ENCODE measurements at places on chromosomes 1 and 21. TPM values are rescaled to one million over a fixed set of nuclear protein-coding genes. Genes with fewer than 3 reads are reported as not detected.

DNA sequence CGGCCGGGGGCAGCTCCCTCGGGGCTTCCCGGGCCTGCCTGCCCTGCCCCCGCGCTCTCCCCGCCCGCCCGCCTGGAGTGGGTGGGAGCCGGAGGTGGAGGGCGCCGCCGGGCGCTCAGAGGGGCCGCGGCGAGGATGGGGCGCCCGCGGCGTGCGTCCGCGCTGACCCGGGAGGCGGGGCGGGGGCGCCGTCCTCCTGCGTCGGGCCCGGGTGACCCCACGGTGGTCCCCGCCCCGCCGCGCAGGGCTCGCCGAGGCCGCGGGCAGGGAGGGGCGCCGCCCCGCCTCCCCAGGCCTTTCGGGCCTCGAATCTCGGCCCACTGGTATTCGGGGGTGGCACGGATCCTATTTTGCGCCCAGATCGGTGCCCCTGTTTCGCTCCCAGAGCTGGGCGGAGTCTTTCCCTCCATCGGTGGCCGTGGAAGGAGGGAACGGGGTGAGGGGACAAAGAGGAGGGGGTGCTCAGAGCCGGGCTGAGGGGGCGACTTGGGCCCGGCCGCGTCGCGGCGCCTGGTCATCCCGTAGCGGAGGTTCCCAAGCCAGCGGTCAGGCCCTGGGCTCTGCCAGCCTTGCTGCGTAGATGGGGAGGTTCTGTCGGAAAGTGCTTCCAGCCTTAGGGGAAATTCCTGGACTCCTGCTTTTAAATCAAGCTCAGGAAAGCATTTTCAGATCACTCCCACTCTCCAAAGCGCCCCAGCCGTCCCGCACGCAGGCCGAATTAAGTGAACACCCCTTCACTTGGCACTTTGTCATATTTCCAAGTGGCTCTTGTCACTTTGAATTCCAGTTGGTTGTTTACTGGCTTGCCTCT, 545 bp downstream of the PATJ start:
- H3K4me3 ChIP-seq = peak overlapping the region; percentile 93
- H3K27ac ChIP-seq = no peak overlapping the region
- no peaks in the 10 kb centered on the region for H3K27me3 ChIP-seq
- peak; percentile 35 for DNase-seq
- no peaks in the 10 kb centered on the region for H3K36me3 ChIP-seq

ILDR2 gene
- 1.7 TPM for total RNA-seq

S100A6 gene
- not detected for total RNA-seq

GNG4 gene
- 32.2 TPM for total RNA-seq

RIMKLA gene
- 6.2 TPM for total RNA-seq

DNA sequence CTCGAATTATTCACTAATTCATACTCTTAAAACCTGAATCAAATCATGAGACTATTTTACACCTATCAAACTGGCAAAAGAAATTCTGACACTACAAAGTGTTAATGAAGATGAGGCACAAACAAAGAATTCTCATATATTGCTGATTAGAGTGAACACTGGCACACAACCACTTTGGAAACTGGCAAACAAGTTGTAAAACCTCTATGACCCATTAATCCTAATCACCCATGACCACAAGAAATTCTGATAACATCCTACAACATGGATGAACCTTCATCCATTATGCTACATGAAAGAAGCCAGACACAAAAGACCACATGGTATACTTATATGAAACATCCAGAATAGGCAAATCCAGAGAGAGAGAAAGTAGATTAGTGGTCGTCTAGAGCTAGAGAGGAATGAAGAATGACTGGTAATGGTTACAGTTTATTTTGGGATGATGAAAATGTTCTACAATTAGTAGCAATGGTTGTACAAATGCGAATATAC, 8.5 kb downstream of the GPBP1L1 start:
- no peak for DNase-seq
- H3K27me3 ChIP-seq = no peaks in the 10 kb centered on the region
- peaks cover 3% of the 10 kb centered on the region for H3K36me3 ChIP-seq
- peak overlapping the region; percentile 8 for H3K4me3 ChIP-seq
- H3K4me1 ChIP-seq = peaks cover 6% of the 10 kb centered on the region

DNA sequence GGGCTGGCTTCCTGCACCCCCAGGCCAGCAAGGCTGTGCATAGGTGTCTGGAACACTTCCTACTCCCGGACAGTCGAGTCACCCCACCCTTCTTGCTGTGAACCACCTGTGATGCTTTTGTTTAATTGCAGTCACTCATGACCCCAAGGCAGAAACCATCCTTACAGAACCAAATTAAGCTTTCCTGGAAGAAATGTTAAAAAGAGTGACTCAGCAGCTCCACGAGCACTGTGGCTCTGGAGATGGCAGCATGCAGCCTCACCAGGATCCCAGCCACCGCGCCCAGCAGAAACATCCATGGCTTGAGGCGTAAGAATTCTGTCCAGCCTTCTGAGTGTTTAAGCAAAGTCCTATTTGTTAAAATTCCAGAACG, 28.8 kb downstream of the SNAP47 start:
- no peak overlapping the region for H3K27ac ChIP-seq
- no peaks in the 10 kb centered on the region for H3K27me3 ChIP-seq
- no peak for DNase-seq
- H3K4me3 ChIP-seq = no peak overlapping the region
- H3K36me3 ChIP-seq = peaks cover 68% of the 10 kb centered on the region

CHD5 gene
- 0.99 TPM for total RNA-seq

GRCh38 chr1:27724961-27725373, 794 bp upstream of the FAM76A start:
- peak overlapping the region; percentile 53 for H3K4me3 ChIP-seq
- no peaks in the 10 kb centered on the region for H3K27me3 ChIP-seq
- peaks cover 10% of the 10 kb centered on the region for H3K36me3 ChIP-seq
- H3K27ac ChIP-seq = no peak overlapping the region
- H3K4me1 ChIP-seq = no peaks in the 10 kb centered on the region

GRCh38 chr1:48750109-48750508, 26.6 kb downstream of the BEND5 start:
- no peak overlapping the region for H3K4me3 ChIP-seq
- no peaks in the 10 kb centered on the region for H3K4me1 ChIP-seq
- no peaks in the 10 kb centered on the region for H3K27me3 ChIP-seq
- DNase-seq = no peak
- H3K36me3 ChIP-seq = peaks cover 16% of the 10 kb centered on the region

- H3K4me1 ChIP-seq = no peaks in the 10 kb centered on the region
- no peak overlapping the region for H3K4me3 ChIP-seq
- no peaks in the 10 kb centered on the region for H3K27me3 ChIP-seq
- H3K36me3 ChIP-seq = no peaks in the 10 kb centered on the region
Measured at GRCh38 chr1:231618609-231619256, 7.9 kb upstream of the DISC1 start.

GRCh38 chr1:40218333-40218732, 29.4 kb upstream of the TMCO2 start:
- no peak for DNase-seq
- no peaks in the 10 kb centered on the region for H3K27me3 ChIP-seq
- peaks cover 14% of the 10 kb centered on the region for H3K36me3 ChIP-seq

ERRFI1 gene
- total RNA-seq = 19.2 TPM

GRCh38 chr1:214028649-214029406, 41.1 kb downstream of the PROX1 start:
- H3K4me1 ChIP-seq = peaks cover 20% of the 10 kb centered on the region
- no peak overlapping the region for H3K4me3 ChIP-seq
- no peaks in the 10 kb centered on the region for H3K27me3 ChIP-seq
- no peak for DNase-seq
- H3K27ac ChIP-seq = no peak overlapping the region

KLHL17 gene
- total RNA-seq = 41.4 TPM

DNA sequence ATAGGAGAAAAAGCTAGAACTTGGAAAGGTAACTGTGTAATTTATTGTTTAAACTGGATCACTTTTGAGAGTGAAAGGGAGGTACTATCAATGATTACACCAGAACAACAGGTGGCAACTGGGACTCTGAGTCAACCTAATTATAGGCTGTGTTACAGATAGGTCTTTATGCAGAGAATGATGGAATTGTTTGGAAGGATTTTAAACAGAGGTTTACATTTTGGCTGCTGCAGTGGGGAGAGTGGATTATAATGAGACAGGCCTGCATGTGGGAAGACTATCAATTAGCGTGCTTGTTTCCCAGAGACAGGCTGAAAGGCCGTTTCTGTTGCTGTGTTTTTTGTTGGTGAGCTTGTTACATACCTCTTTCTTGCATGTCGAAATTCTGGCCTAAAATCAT, 432.9 kb downstream of the PLA2G4A start:
- DNase-seq = no peak
- no peak overlapping the region for H3K27ac ChIP-seq
- no peaks in the 10 kb centered on the region for H3K27me3 ChIP-seq
- H3K4me3 ChIP-seq = no peak overlapping the region
- no peaks in the 10 kb centered on the region for H3K4me1 ChIP-seq

DNA sequence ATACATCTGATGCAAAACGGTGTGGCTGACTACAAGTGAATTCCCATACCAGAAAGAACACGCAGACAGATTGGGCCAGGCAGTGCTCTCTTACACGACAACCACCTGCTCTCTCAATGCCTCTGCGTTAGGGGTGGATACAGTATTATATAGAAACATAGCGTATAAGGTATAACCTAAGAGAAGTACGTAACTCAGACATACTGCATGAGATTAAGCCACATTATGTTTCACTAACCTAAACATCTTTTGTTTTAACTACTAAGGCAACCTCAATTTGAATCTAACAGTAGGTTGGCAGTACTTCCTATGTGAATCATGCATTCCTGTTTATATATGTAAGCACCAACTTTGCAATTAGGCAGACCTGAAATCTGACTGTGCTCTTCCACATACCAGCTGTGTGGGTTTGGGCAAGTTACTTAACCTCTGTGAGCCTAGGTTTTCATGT, 58.1 kb upstream of the COA6 start:
- no peaks in the 10 kb centered on the region for H3K36me3 ChIP-seq
- H3K4me3 ChIP-seq = no peak overlapping the region
- DNase-seq = no peak

DNA sequence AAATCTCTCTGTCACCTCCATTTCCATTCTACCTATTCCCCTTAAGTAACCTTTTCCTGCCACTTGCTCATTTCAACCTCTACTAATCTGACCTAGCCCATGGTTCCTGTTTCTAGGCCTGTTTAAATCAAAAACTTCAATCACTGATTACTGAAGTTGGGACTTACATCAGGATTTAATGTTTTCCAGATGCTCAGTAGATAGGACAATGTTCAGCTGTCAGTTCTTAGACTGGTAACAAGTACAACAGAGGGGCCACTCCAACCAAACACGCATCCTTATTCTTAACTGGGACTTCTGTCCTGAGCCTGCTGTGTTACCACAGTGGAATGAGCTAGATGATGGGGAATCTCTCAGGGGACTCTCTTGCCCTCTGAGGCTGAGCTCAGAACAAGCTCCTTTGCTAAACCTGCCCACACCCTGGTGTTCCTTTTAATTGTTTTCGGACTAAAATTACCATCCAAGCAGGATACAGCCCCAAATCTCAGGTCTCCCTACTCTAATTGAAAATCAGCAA, 974.6 kb downstream of the TTLL7 start:
- no peaks in the 10 kb centered on the region for H3K27me3 ChIP-seq
- no peaks in the 10 kb centered on the region for H3K36me3 ChIP-seq
- peaks cover 2% of the 10 kb centered on the region for H3K4me1 ChIP-seq
- H3K4me3 ChIP-seq = no peak overlapping the region

GRCh38 chr1:219460081-219460895, 152.6 kb downstream of the ZC3H11B start:
- no peak for DNase-seq
- H3K27me3 ChIP-seq = no peaks in the 10 kb centered on the region
- no peak overlapping the region for H3K4me3 ChIP-seq

BATF3 gene
- 2.2 TPM for total RNA-seq

NPHS2 gene
- total RNA-seq = not detected

CFAP74 gene
- total RNA-seq = 0.28 TPM

SGIP1 gene
- 1.6 TPM for total RNA-seq
